ENCODE measurements at places on chromosomes 1 and 21. TPM values are rescaled to one million over a fixed set of nuclear protein-coding genes. Genes with fewer than 3 reads are reported as not detected.

The MAP10 gene
- 1.9 TPM for total RNA-seq

The GNG4 gene
- not detected for total RNA-seq

The TCEA3 gene
- total RNA-seq: 0.40 TPM

The DNALI1 gene
- total RNA-seq: 0.34 TPM
